ENCODE measurements at places on chromosomes 5 and 9.

DNA sequence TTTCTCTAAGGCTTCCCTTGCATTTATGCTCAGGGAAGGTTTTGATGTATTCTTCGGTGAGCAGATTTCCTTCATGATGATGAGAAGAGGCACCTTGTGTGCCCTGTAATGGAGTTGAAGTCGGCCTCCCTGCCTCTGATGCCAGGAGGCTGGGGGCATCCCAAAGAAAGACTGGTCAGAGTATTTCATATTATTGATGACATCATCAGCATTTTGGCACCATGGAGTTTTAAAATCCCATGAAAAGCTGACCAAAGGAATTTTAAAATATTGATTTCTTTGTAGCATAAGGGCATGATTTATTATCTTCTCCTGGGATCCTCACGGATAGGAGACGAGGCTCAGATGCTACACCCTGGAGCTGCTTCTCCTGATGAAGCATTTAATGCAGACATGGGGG is 231.2 kb upstream of the IRX1 start:
- DNase-seq, result no peak

- no peak for DNase-seq
Measured at GRCh38 chr5:156590978-156591377, 259.1 kb upstream of the PPP1R2B start.

DNA sequence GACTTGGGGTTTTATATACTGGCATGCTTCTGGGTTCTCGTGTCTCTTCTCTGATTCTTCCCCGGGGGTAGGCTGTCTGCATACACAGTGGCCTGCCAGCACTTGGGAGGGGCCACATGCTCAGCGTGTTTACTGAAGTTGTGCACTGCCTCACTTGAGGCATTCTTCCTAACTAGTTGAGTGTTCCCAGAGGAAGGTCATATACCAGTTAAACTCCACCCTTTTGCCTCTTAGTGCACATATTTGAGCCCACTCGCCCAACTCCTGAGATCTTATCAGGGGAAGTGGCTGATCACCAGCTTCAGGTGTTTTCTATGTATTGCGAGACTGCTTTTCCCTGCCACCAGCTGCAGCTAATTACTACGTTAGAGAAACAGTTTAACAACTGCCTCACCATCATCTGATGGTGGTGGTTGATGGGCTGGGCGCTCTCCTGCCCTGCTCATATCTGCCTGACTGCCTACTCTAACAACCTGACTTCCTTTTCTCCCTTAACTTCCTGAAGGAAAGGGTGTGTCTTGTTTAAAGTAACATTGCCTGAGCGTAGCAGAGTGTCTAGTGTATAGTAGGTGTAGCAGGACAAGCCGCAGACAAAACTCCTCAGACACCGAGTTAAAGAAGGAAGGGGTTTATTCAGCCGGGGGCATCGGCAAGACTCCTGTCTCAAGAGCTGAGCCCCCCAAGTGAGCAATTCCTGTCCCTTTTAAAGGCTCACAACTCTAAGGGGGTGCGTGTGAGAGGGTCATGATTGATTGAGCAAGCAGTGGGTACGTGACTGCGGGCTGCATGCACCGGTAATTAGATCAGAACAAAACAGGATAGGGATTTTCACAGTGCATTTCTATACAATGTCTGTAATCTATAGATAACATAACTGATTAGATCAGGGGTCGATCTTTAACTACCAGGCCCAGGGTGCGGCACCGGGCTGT is 60.1 kb upstream of the CLINT1 start:
- no peak for DNase-seq

- no peak for DNase-seq
Measured at GRCh38 chr9:127904561-127905003, 5.2 kb upstream of the ST6GALNAC6 start.

DNA sequence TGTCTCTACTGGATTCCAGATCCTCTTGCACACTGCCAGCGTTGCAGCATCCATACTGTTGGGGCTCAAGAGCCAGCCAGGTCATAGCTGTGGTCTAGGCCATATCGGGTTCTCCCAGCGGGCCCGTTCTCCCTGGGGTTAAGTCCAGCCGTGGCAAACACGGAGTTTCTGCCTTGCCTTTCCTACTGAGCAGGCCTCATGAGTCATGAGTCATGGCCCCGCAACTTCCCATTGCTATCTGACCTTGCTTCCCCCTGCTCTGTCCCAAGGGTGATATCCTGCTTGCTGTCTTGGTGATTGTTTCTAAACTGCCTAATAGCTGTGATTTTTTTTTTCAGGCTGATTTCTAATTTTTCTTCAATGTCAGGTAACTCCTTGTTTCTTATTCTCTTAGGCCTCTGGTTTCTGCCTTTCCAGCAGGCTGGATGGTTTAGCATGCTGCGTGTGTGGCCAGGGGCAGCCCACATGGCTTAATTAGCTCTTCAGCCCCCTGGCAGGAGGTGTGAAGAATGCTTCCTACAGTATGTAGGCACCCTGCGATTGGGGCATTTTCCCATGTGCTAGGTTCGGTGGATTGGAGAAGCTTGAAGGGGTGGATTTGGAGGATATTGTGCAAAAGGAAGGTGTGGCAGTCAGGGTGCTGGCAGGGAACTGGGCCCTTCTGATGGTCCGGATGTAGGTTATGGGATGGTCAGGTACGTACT is 18.7 kb downstream of the DAPK1 start:
- DNase-seq, result no peak

- no peak for DNase-seq
Measured at GRCh38 chr5:27437594-27438200, 399.3 kb upstream of the CDH9 start.

DNA sequence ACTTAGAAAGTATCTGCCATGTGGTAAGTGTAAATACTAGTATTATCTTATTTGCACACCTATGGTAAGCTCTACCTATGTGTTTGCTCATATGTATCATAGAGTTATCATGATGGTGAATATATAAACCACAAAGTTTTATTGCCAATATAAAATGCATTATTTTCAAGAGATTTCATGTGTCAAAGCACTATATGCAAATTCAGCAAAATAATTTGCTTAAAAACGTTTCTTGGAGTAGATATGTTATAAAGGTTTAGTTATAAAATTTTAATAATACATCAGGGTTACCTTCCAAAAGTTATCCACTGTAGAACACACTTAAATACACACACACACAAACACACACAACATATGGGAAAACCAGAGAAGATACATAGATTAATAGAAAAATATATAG is 1431.7 kb upstream of the C9orf72 start:
- no peak for DNase-seq

GRCh38 chr5:96973532-96974401 is 37.9 kb downstream of the LNPEP start:
- no peak for DNase-seq

GRCh38 chr5:2542821-2543220 is 208.7 kb downstream of the IRX2 start:
- DNase-seq, result no peak

DNA sequence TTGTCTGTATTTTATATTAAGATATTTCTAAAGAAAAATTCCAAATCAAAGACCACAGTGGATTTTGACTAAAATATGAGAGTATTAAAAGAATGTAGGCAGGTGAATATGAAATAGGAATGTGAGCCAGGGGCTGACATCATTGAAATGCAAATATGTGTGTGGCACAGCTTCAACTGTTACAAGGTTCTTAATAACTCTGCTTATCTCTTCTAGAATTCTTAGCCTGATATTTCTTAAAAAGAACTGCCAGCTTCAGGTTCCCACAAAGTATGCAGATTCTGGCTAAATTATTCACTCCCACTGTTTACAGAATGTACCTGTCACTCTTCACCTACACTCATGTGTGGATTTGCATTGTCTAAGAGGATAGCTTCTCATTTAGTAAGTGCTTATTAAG is 274.4 kb downstream of the DIRAS2 start:
- no peak for DNase-seq

GRCh38 chr5:121462441-121462840 is 389.2 kb upstream of the FTMT start:
- DNase-seq, result no peak

DNA sequence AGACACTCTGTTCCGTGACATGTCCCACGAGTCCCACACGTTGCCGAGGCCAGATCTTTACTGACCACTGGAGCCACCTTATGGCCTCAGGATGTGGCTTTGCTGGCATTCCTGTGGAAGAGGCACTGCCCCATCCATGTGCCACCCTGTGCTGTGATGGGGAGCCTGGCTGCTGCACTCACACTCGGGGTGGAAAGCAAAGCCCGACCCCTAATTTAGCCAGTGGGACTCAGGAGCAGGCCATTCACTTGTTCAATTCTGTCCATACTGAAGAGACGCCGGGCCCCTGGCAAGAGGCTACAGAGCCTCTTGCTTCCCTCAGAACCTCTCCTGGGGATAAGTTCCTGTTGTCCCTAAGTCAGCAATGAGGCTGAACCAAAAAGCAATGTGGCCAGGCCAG is 18.6 kb upstream of the CEP72 start:
- no peak for DNase-seq

DNA sequence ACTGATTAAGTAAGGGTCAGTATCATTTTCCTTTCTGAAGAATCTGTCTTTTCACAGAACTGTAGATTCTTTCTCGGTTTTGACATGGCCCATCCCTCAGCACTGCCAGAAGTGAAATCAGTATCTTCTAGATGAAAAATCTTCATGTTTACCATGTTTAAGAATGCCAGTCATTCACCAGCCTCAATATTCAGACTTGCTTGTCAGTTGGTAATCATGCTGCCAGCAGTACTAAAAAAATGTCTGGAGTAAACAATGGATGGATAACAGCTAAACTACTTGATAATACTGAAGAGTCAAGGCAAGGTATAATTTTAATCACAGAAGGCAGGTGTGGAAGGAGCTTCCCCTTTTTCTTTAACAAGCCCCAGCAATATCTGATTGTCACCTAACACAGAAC is 306.8 kb upstream of the DMAC1 start:
- no peak for DNase-seq

- peak; percentile 65 for DNase-seq
Measured at GRCh38 chr5:73201547-73202513, 28.8 kb downstream of the TMEM174 start.

DNA sequence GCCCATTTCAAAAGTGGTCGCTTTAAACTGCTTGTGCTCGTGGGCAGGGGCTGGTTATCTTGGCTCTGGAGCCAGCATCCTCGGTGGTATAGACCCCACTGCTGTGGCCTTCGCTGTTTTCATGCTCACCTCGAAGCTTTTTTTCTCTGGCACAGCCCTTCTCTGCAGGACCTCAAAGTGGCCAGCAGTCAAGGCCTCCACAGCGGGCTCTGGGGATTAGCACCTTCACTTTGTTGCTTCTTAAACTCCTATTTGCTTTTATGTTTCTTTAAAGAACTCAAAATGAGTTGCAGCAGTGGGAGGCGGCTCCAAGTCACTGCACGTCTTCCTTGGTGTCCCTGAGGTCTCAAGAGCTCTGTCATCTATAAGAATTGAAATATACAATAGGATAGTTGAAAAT is 165.1 kb downstream of the CACNA1B start:
- DNase-seq, result no peak

- DNase-seq, result no peak
Measured at GRCh38 chr9:128551657-128552152, 682 bp upstream of the SPTAN1 start.

GRCh38 chr9:135701959-135702721 is at the start of gene KCNT1:
Gene KCNT1, plus strand, starts transcription at chr9:135702185. Its CDS starts 74 bp downstream, at chr9:135702259.
- DNase-seq, result peak; percentile 64

DNA sequence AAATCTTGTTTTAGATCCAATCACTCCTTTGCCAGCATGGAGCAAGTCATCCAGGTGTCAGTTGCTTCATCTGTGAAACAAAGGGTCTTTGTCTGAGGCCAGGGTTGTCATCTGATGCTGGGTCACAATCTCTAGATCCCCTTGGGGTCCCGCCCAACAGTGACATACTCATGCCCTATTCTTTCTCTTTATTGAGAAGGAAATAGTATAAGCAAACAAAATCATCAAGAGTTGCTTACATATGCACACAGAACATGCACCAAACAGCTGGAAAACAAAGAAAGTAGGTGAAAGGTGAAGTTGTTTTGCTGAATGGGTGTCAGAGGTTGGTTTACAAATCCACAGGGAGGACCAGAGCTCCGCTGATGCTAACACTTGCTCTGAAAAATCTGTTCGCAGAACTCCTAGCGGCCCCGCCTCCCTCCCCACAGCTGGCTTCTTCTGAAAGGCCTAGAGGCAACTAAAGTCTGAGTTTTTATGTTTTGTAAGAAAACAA is 106.1 kb upstream of the SLC44A1 start:
- no peak for DNase-seq

DNA sequence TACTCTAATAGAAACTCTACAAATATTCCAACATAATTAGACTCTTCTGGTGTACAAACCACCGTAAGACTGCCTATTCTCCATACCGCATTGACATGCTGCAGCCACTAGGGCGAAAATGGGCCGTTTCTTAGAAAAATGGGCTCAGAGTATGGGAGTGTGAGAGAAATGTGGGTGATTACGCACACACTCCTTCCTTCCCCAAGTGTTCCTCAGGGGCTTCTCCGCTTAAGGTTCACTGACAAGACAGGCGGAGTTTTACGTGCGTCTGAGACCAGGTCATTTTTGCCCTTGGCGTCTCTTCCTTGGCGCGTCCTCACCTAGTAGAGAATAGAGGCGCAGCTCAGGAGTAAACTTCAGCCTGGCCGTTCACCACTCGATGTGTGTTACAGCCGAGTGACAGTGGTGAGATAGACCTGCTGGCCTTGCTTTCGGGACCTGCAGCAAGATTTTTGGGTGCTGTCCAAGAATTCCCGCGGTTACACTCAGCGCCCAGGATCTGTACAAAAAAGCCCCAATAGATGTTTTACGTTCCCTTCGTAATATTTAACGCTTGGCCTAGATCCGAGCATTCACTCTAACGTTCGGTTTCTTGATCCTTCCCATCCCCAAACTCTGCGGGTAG is 1.8 kb upstream of the NTRK2 start:
- no peak for DNase-seq

DNA sequence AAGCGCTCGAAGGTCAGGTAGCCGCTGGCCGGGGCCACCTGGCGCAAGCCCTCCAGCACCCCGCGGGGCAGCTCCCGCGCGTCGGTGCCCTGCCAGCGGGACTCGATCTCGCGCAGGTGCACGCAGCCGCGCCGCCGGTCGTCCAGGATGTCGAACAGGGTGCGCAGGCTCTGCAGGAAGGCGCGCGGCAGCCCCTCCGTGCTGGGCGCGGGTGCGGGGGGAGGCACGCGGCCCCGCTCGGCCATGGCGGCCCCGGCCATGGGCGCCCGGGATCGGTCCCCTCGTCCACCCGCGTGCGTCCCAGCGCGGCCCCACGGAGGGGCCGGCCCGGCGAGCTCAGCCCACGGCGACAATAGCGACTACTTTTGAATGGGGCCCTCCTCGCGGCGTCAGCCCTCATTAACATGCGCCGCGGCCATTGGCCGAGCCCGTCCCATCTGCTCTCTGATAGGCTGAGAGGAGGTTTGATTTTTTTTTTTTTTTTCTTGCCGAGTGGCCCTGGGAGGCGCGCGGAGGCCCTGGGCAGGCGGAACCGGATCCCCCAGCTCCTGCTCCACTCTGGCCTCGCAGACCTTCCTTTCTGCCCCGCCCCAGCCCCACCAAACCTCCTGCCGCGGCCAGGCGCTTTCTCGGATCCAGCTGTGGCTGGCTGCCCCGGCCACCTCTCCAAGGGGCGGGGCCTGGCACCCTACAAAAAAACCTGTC is at the start of gene SAPCD2:
SAPCD2 (minus strand) TSS at position 357 of the 705 bp plus-strand sequence; CDS start at position 260, 97 bp downstream.
- DNase-seq, result no peak

- no peak for DNase-seq
Measured at GRCh38 chr5:74685979-74686631, 1.1 kb downstream of the HEXB start.

- no peak for DNase-seq
Measured at GRCh38 chr9:22211588-22212360, 202.7 kb upstream of the CDKN2B start.

GRCh38 chr9:134689321-134690181 is 47.9 kb downstream of the COL5A1 start:
- DNase-seq, result no peak

GRCh38 chr5:164941132-164941531 is 1435.7 kb downstream of the MAT2B start:
- no peak for DNase-seq

- DNase-seq, result peak; percentile 23
Measured at GRCh38 chr5:131068893-131069643, 96.0 kb downstream of the HINT1 start.

Measured in activated CD8-positive, alpha-beta memory T cell treated with anti-CD3 and anti-CD28 coated beads for 48 hours (primary cell).